HS-27A (cell line): ENCODE measurements at places on chromosomes 1 and 21.

GRCh38 chr1:35600593-35600992 lies 27.5 kb downstream of the TFAP2E start:
- DNase-seq = no peak

- no peak for DNase-seq
Measured at GRCh38 chr1:241357366-241358340, 648 bp upstream of the RGS7 start.

GRCh38 chr1:222784916-222785315 lies 29.9 kb upstream of the DISP1 start:
- DNase-seq = no peak

- DNase-seq = no peak
Measured at GRCh38 chr21:39625211-39625895, 12.6 kb downstream of the B3GALT5 start.

DNA sequence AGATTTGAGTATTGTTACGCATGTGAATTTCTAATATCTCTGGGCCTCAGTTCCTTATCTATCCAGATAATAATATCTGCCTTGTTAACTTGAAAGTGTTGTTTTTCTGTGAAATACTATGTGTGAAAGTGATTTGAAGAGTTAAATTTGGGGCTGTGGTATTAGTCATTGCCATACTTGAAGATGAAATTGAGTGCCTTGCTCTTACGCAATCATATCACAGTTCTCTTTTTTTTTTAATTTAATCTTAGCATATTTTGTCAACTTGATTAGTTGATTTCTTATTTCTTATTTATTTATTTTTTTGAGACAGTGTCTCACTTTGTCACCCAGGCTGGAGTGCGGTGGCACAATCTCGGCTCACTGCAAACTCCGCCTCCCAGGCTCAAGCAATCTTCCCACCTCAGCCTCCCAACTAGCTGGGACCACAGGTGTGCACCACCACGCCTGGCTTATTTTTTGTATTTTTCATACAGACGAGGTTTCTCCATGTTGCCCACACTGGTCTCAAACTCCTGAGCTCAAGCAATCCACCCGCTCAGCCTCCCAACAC lies 31.0 kb downstream of the AGO4 start:
- no peak for DNase-seq

DNA sequence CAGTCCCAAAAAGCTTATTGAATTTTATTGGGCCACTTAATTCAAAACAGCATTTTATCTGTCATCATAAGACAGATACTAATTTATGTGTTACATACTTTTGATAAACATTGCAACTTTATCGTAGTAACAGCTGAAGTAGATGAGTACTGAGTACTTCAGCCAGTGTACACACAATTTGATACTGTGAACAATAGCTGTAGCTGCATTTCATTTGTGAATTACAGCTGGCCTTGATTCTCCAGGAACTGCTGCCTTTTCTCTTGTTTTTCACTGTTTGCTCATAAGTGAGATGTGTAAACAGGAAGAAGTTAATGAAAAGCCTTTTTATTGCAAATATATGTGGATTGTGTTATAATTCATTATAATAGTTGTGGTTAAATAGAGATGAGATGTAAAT lies 10.2 kb downstream of the UAP1 start:
- DNase-seq = no peak

- no peak for DNase-seq
Measured at GRCh38 chr1:54001591-54001990, 16.4 kb downstream of the LDLRAD1 start.

- DNase-seq = no peak
Measured at GRCh38 chr1:16134066-16134801, 21.6 kb downstream of the EPHA2 start.

DNA sequence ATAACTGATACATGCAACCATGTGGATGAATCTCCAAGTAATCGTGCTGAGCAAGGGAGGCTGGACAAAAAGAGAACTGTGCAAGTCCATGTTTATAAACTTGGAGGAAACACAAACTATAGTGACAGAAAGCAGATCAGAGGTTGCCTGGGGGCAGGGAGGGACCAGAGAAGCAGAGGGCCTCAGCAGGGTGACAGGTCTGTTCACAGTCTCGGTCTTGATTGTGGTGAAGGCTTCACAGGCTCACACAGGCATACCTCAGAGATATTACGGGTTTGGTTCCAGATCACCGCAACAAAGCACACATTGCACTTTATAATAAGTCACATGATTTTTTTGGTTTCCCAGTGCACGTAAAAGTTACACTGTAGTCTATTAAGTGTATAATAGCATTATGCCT lies 28.5 kb downstream of the ACOT7 start:
- DNase-seq = no peak

DNA sequence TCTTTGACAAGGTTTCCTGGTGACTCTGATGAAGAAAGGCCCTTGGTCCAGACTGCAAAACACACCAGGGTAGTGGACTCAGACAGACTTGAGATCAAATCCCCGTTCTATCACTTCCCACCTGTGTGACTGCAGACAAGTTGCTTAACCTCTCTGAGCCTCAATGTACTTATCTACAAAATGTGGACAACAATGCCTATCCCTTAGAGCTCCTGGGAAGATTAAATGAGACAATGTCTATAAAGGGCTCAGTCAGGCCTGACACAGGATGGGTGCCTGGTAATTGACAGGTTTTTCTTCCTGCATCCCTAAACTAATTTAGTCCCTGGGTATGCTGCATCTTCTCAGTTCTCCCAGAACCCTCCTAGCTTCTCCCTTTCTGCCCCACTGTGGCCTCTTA lies 37.9 kb upstream of the ZBTB40 start:
- DNase-seq = no peak

DNA sequence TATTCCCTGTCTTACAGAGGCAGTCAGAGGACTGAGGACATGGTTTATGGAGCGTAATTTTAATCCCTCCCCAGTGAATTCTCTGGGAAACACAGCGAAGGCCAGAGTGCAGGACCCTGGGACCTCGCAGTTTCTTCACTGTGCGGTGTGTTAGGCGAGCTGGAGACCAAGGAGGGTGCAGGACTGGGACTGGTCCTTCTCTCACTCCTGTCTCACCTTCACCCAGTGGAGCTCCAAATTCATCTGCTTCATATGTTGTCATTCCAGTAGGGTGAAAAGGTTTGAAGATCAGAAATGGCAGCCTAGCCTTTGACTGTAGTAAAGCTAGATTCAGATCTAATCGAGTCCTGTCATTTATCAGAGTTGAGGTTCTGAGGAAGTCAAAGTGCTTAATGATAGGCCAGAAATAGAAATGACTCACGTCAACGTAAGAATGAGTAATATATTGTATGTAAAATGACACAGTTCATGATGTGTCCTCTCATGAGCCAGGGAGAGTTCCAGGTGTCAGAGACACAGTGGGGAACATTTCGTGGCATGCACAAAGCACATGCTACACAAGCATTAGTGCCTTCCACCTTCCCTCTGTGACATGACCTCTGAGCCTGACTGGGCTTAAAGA lies 647.5 kb downstream of the SMYD3 start:
- no peak for DNase-seq

DNA sequence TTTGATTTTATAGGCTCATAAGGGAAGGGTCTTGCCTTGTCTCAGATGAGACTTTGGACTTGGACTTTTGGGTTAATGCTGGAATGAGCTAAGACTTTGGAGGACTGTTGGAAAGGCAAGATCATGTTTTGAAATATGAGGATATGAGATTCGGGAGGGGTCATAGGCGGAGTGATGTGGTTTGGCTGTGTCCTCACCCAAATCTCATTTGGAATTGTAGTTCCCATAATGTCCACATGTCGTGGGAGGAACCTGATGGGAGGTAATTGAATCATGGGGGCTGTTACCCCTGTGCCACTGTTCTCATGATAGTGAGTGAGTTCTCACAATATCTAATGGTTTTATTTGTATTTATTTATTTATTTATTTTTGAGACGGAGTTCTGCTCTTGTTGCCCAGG lies 6.9 kb upstream of the CSDE1 start:
- no peak for DNase-seq

DNA sequence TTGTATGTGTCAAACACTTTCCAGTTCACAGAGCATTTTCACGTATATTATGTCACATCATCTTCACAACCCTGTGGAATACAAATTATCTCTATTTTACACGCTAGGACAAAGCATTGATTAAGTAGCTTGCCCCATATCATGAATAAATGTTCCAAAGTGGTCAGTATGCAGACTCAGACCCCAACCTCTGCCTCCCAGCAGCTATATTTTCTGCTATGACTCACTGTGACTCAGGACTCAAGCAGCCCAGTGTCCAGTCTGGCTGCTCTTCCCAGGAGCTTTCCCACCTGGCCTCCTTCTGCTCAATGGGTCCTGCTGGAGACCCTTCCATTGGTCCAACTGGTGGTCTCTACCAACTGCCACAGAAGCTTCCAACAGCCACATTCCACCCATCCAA lies 56.0 kb upstream of the RAP1A start:
- peak; percentile 71 for DNase-seq

DNA sequence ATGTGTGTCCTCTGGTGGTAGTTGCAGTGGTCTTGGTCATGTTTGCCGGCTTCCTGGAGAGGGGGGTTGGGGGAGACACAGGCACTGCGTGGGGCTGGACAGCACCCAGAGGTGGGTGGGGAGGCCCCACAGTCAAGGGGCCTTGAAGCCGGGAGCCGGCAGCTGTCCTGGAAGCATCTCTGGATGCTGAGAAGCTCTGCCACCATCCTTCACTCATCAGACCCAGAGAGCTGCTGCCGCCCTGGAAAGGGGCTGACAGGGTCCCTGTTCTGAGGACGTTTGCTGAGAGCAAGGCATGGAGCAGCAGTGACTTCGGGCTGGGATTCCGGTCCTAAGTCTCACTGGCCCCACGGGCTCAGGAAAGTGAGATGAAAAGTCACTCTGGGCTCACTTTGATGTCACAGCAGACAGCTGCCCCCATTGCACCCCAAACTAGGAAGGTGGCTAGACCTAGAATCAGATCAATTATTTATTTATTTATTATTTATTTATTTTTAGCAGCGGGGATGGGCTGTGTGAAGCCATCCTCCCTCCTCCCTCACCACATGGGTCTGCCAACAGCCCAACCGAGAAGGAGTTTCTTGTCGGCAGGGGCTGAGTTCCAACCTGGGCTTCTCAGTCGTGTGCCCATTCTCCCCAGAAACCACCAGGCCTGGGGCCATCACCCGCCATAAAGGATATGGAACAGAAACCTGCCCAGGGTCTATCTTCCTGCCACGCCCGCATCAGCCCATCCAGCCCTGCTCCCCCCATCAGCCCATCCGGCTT lies 547.4 kb downstream of the PTPRU start:
- DNase-seq = no peak

GRCh38 chr1:7885513-7886404 lies 32.9 kb upstream of the UTS2 start:
- no peak for DNase-seq

DNA sequence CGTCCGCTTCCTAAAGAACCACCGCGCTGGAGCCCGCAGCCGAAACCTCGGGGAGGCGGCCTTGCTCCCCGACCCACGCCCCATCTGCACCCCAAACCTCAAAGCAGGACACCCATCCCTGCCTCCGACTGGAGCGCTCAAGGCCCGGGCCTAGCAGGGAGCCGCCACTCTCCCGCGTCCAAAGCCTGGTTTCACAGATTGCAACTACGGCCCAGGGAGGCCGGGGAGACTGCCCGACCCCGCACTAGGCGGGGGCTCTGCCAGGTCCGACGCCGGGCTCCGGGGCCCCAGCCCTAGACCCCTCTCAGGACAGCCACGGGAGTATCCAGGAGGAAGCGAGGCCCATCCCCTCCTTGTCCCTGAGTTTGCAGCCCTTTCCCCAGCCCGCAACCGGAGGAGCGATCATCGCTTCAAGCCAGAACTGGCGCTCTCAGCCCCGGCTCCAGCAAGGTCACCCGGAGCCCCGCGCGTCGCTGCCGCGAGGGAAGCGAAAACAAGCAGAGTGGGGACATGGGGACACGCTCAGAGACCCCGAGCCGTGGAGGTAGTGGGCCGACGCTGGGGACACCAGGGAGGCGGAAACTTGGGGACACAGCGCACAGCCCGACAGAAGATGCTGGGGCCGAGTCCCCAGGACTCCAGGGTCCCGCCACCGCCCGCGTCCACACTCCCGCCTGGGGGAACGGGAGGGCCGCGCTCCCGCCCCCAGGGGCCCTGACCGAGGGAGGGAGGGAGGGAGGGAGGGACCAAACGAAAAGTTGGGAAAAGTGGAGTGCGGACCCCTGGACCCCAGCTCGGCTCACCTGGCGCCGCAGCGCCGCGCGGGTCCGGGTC lies 433 bp downstream of the TMEM200B start:
- DNase-seq = peak; percentile 42

GRCh38 chr21:32329331-32329730 lies 30.7 kb downstream of the MRAP start:
- DNase-seq = no peak

DNA sequence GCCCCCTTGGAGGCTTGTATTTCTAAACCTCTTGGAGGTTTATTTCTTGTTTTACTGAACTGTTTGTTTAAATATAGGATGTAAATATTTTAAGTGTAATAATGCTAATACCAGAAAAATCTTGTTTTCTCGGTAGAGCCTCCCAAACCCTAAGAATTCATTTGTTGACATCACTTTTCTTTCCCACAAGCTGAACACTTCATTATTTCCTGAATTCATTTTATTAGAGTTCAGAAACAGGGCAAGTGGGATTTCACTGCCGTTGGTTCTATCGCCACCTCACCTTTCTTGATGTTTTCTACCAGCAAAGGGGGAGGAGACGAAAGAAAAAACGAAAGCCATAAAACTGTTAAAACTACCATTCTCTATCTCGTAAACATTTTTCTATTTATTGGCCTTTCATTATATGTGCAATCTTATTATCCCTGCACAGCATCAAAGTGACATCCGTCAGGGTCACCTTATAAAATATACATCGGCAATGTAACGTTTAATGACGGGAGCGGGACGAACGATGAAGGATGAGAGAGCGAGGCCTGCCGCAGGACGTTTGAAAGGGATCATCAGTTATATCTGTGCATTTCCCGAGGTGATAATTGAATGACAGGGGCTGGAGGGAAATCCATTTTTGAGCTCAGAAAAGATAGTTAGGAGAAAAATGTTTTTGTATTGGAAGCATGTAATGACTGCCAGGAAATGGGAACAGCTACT lies 59.5 kb downstream of the SLC45A1 start:
- DNase-seq = no peak

DNA sequence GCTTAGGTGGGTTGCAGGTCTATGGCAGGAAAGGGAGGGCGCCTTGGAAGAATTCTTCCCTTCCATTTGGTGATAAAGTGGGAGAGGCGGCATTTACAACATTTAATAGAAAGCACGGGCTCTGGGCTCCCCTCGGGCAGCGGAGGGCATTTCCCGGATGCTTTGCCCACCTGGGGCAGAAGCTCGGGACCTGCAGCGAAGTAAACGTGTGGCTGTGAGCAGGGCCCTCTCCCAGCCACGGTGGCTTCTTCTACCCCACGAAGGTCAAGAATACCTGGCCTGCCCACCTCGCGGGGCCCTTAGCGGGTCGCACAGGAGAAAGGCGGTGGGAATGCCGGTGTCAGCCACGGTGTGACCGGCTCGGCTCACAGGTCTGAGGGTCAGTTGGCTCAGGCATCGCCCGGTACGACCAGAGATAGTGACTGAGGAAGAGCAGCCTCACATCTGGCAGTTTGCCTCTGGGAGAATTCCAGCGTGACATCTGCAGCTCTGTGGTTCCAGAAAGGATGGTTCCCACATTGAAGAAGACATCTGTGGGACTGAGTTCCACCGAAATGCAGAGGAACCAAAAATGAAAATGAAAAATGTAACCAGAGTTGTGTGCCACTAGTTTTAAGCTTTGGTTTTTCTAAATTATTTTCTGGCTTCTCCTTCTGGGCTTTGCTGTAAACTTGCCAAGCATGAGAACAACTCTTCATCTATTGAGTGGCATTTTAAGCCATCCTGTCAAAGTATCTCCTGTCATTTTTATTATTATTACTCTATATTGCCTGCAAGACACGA lies 720 bp upstream of the F3 start:
- no peak for DNase-seq
